Cardiac septum (tissue), 1 donor: ENCODE measurements at places on chromosomes 4 and X.

- no peak for DNase-seq
Observed at GRCh38 chr4:158818560-158819140, 49.8 kb downstream of the FNIP2 start.

DNA sequence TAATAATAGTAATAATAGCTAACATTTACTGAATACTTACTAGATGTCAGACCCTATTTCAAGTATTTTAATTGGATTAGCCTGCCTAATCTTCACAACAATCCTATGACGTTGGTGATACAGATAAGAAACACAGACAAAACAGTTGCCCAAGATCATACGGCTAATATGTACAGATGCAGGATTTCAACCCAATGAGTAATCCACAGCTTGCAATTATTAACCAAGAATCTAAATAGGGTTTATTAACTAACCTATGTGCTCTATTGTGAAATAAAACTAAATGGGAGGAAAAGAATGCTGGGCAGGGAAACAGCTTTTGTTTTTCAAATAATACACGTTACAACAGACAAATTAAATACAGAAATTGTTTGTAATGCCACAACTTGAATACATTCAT lies 23.4 kb downstream of the FBXO8 start:
- no peak for DNase-seq

GRCh38 chr4:168755598-168756477 lies 254.2 kb downstream of the CBR4 start:
- no peak for DNase-seq

GRCh38 chr4:24743927-24744326 lies 51.4 kb upstream of the SOD3 start:
- DNase-seq, result no peak

GRCh38 chr4:79576429-79576753 lies 168.4 kb upstream of the GK2 start:
- no peak for DNase-seq

DNA sequence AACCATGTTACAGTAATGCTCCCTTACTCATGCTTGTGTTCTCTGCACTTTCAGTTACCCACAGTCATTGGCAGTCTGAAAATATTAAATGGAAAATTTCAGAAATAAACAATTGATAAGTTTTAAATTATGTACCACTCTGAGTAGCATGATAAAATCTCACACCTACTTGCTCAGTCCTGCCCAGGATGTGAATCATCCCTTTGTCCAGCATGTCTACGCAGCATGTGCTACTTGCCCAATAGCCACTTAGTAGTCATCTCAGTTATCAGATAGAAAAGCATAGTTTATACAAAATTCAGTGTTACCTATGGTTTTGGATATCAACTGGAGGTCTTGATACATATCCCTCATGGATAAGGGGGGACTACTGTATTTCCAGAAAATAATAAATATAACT lies 577.1 kb downstream of the GALNTL6 start:
- no peak for DNase-seq

GRCh38 chr4:113763029-113763285 lies 1.4 kb upstream of the CAMK2D start:
- no peak for DNase-seq

GRCh38 chr4:3489451-3489962 lies 26.4 kb downstream of the DOK7 start:
- no peak for DNase-seq
